ENCODE measurements at places on chromosomes 5 and 9.

- no peak for DNase-seq
Measured at GRCh38 chr5:83408719-83409118, 62.8 kb upstream of the VCAN start.

- DNase-seq = no peak
Measured at GRCh38 chr5:160641405-160641804, 210.6 kb downstream of the ATP10B start.

DNA sequence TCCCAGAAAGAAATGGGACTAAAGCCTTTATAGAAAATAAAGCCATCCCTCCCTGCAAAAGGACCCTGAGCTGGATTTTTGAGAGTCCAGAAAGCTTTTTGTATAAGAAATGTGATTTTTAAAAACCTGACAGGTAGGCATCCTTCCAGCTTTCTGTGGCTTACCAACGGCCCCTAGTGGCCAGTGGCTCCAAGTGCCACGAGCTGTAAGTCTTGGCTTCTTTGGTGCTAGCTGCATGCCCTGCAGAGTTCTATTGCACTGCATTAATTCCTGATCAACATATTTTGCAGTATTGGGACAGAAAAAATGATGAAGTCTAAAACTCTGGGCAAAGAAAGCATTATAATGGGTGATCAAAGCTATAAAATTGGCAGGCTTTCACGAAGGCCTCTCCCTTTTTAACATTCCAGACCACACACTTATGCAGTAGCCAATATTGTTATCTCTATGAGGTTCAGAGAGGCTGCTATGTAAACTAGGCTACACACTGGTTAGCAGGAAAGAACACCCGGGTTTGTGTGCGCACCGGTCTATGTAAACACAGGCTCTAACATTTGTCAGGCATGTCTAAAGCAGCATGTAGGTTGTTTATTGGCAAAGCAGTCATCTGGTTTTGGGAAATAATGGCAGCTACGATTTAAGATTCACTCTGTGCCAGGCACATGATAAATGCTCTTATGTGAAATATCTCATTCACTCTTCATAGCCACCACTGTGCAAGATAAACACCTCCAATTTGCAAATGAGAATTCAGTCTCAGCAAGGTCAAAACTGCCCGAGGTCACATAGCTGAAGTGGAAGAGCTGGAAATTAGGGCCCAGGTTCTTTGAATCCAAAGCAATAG lies 55.2 kb downstream of the NMUR2 start:
- peak; percentile 33 for DNase-seq

DNA sequence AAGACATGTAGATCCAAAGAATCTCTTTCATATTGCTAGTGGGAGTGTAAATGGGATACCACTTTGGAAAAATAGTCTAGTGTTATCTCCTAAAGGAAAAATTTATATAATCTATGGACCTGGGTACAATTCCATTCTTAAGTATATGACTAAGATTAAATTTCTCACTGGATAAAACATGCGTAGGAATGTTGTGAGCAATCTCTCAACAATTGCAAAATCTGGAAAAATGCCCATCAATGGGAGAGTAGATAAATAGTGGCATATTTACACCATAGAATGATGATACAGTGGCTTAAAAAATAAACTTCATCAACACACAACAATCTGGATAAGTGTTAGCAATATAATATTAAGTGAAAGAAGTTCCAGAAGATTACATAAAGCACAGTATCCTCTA lies 469.5 kb downstream of the MAN2A1 start:
- DNase-seq = no peak

DNA sequence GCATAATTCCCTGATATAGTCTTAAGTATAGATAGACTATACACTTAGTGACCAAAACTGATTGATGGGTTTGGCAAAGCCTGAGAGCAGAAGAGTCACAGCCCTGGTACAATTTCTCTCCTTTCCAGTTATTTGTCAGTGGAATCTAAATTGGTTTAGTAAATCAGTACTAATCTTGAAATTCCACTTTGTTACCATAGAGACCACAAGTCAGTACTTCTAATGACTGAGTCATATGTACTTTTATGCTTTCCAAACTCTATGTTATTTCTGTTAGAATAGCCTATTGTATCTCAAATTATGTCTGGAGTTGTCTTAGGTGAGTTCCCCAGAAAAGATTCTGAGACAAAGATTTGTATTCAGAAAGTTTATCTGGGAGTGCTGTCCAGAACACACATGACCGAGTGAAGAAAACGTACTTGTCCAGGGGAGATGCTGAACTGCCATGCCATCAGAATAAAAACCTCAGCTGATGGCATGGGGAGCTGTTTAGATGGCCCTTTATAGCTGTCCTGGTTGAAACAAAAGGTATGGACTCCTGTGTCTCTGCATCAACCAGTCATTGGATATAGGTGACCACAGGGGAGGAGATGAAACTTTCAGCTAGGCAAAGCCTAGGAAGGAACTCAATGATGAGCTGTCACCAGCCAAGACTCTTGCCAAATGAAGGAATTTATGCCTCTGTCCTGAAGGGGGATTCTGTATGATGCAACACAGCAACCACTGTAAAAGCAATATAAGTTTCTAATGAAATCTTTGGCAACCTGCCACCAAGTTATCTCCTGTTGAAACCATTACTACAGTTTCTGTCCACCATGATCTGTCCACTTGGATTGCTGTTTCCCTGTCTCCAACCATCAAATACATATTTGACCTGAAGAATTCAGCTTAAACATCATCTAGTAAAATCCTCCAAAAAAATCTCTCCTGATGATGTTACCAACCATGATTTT lies 18.0 kb upstream of the SMC2 start:
- DNase-seq = no peak

DNA sequence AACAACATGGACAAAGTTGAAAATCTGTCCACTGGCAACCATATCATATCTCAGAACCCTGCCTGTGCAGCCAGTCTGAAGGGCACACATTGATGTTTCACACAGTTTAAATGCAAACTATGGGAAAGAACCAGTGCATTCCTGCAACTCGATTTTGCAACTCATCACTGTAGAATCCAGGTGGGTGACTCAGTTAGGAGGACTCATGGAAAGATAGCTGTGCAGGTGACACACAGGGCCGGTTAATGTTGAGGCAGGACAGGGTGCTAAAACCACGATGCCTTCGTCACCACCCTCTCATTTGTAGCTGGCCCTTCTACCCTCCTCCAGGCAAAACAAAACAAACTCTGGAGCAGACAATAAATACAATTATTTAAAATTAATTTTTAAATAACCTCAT lies 62.8 kb downstream of the TLE1 start:
- DNase-seq = no peak

DNA sequence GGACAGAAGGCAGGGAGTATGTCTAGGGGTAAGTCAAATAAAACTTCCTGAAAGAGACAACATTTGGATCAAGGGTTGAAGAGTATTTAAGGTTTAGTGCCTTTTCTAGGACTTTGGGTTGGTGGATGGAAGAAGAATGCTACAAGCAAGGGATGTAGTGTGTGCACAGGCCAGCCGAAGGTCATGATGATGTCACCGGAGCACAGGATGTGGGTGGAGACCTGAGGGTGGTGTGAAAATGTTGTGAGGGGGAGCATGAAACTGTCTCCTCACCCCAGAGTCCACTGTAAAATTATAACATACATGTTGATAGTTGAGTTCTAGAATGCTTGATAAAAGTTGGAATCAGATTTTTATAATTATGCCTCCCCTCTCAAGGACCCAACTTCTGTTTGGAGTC lies 553.3 kb upstream of the SGCD start:
- DNase-seq = no peak

GRCh38 chr9:738209-738915 lies 103.1 kb upstream of the DMRT1 start:
- DNase-seq = no peak

- no peak for DNase-seq
Measured at GRCh38 chr9:125497478-125497877, 209.5 kb downstream of the MAPKAP1 start.

GRCh38 chr5:39941416-39941815 lies 516.6 kb upstream of the DAB2 start:
- no peak for DNase-seq

DNA sequence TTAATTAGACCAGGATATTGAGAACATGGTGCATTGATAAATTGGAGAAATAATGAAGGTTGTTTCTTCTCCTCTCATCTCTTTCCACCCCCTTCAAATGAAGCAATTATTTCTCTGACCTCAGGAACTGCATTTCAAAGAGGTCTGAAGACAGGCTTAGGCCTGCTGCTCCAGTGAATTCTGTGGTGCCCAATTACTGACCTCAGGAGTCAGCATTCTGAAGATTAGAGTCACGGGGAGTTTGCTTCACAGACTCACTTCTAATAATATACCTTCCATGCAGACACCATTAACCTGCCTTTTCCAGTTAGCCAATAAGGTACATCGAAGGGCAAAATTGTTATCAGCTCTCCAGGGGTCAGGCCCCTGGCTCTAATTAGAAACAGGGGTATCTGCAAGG lies 270.9 kb downstream of the GAS1 start:
- no peak for DNase-seq

DNA sequence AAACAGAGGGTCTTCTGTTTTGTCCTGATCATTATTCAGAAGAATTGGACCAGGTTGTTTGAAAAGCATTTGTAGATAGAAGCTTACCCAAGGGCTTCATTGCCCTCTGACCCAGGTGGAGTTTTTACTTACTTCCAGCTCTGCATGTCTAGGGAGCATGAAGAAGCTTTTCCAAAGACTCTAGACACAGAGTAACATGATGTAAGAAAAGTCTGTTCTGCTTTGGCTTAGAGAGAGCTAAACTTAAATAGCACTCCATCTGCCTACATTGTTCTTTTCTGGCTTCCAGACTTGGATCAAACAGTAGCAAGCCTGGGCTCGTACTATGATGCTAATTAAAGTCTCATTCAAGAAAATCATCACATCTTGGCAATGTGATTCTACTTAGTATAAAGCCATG lies 112.1 kb downstream of the SNCAIP start:
- DNase-seq = no peak

DNA sequence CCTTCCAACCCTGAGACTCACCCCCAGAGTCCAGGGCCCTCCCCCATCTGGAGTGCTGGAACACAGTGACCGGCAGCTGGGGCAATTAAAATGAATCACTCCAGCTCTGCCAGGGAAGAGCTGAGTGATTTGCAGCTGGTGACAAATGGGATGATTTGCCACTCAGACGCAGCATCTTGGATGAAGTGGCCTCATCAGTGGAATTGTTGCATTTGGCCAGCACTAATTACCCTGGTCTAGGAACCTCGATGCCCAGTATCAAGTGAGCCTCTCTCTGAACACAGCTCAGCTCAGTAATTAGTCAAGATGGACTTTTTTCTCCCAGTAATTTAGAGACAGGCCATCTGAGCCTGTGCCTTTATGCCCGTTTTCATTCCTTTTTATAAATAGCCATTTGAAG lies 259.5 kb downstream of the GRIA1 start:
- DNase-seq = no peak

- DNase-seq = no peak
Measured at GRCh38 chr5:150632305-150633160, 7.9 kb upstream of the SYNPO start.

- DNase-seq = no peak
Measured at GRCh38 chr9:786405-786804, 55.1 kb upstream of the DMRT1 start.

DNA sequence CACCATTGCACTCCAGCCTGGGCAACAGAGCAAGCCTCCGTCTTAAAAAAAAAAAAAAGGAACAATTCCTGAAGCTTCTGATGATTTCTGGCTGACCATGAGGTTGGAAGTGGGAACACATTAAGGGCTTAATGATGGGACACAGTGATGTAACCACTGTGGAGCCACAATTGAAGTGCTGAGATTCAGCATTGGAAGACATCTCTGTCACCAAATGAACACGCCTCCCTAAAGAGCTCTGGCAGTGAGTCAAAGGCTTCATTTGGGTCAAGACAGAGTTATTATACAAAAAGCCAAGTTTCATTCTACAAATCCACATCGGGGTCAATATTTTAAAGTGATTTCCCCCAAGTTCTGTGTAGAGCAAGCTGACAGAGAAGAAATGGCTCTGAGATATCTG lies 4.5 kb upstream of the S1PR3 start:
- no peak for DNase-seq

DNA sequence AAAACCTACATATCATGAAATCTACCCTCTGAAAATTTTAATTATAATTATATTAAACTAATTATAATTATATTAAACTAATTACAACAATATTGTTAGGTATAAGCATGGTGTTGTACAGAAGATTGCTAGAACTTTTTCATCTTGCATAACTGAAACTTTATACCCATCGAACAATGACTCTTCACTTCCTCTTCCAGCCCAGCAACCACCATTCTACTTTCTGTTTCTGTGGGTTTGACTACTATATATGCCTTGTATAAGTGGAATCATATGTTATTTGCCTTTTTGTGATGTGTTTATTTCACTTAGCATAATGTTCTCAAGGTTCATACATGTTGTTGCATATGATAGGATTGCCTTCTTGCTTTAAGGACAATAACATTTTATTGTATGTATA lies 274.2 kb upstream of the CCNH start:
- no peak for DNase-seq

DNA sequence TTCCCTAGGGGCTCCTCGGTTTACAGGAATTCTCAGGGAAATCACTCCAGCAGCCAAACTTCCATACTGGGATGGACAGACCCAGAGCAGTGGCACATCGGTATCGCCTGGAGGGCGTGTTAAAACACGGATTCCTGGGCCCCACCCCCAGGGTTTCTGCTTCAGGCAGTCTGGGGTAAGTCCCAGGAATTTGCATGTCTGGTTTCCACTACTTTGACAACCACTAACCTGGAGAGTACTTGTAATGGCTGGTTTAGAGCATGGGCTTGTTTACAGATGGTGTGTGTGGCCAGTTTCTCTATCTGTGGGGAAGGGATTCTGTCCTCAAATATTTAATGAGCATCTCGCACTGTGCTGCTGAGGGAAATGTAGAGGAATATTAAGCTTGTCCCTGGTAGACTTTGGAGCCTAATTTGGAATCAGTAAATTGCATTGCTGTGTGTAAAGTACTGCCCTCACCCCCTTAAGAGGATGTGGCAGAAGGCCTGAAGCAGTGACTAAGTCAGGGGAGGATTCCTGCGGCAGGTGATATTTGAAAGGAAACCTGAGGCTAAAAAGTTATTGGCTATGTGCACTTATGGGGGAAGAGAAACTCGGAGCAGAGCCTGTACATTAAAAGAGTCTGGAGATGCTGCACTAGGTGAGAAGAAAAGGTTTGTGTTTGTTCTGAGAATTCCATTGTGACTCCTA lies 18.6 kb upstream of the TJP2 start:
- DNase-seq = peak; percentile 55

GRCh38 chr9:34158362-34158869 lies 20.4 kb upstream of the UBAP1 start:
- no peak for DNase-seq

DNA sequence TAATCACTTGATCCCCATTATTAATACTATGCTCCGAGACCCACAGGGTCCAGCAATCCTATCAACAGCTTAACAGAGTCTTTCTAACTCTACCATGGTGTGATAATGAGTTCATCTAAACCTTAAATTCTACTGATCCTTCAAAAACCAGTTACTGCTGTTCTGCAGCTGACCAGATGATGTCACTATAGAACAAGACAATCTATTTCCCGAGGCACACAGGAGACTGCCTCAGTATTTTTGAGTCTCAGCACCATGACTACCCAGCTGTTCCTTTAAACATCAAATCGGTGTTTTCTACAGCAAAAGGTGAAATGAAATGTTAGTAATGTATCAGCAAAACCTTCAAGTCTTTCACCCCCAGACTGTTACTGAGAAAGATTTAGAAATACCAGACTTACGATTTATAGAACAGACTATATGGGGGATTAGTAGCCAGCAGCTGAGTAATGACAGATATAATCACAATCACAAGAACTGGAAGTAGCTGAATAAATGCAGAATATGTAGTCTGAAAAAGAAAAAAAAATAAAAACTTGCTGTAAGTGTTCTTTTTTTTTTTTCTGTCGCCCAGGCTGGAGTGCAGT lies 16.9 kb downstream of the DNAJC18 start:
- peak; percentile 64 for DNase-seq
